DMS 273 treated with DMSO at 0.1 percent for 48 hours (cell line): ENCODE measurements at places on chromosomes 5 and 9.

DNA sequence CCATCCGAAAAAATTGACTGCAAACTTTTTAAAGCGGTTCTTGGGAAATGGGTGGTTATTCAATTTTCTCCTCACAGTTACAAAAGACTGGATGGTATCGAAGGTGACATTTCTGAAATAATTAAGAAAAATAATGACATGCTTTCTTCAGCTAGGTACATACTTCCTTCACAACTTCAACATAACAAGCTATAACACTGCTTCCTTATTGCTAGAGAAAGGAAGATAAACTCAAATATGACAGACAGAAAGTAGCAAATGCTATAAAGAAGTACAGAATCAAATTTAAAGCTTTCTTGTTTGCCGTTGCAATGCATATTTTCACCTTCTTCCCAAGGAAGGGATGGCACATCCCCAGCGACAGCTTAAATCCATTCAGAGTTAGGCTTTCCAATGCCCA, 93.5 kb upstream of the EFNA5 start:
- no peak for DNase-seq

GRCh38 chr9:13047827-13048587, 231.5 kb downstream of the MPDZ start:
- peak; percentile 44 for DNase-seq

GRCh38 chr9:135555910-135556309, 5.6 kb upstream of the PAEP start:
- no peak for DNase-seq

- DNase-seq, result no peak
Observed at GRCh38 chr5:115962565-115963402, 509 bp downstream of the LVRN start.

- DNase-seq, result no peak
Observed at GRCh38 chr5:107630184-107630583, 40.6 kb downstream of the EFNA5 start.

DNA sequence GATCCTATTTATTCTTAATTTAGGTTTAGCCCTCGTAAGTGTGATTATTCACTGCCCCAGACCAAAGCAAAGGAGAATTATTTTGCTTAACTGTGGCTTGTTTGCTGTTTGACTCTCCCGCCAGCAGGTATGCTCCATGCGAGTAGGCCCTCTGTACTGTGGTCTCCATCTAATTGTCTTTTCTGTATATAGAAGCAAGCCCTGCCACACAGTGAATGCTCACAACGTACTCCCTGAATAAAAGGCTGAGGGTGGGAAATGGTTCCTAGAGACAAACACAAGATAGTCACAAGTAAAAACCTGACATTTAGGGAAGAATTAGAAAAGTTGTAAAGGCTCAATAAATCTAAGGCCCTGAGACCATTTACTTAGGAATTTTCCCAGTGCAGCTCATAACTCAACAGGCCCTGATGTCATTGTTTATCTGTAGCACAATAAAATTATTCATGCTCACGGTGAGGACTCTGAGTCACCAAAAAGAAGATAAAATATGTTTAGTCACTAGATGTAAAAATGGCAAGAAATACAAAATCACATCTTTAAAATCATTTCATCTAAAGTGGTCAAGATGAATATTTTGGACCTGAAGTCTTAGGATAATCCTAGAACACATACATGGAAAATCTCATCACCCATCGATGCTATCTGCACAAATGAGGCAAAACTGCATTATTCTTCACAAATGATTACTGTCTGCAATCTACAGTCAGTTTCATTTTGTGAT, 473.2 kb downstream of the ENC1 start:
- DNase-seq, result no peak

- no peak for DNase-seq
Observed at GRCh38 chr9:32350682-32351081, 33.8 kb upstream of the ACO1 start.

DNA sequence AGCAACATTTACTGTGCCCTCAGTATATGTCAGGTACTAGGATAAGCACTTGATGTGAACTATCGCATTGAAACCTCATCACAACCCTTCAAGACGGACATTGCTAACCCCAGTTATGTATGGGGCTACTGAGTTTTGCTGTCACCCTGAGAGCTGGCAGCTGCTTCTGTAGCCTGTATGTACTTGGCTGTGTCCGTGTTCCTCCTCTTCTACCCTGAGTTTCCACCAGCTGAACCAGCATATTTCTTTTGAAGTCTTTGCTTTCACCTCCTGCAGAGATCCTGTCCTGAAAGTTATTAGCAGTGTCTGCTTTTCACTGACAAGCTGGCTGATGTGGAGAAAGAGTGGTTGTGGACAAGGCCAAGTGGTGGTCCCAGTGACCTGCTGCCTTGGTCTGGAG, 63.3 kb downstream of the ADGRV1 start:
- DNase-seq, result no peak

GRCh38 chr9:23621188-23621587, 204.9 kb downstream of the ELAVL2 start:
- DNase-seq, result no peak

DNA sequence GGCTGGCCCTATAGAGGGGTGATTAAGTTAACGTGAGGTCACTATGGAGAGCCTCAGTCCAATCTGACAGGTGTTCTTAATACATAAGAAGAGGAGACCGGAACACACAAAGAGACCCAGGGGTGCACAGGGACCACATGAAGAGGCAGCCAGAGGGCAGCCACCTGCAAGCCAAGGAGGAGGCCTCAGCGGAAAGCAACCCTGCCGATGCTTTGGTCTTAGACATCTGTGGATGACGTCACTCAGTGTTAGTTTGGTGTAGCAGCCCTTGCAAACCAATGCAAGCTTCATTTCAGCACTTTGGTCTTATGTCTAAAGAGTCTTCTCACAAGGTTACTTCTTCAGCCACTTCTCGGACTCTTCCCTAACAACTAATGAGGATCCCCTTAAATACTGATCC, 47.6 kb upstream of the GRHPR start:
- no peak for DNase-seq

DNA sequence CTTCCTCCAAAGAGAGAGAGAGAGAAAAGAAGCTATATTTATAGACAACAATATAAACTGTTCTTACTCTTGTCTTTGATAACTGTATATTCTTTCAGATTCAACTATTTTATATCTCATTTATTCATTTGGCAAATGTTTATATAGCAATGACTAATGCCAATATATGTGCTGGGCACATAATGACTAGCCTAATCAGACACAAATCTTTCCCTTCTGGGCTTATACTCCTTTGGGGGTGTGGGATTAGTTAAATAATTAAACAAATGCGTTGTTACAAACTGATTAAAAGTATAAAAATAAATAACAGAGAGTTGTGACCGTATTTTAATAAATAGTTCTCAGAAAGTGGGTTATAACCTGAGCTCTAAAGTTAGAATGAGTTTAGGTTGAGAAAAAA, 4.0 kb downstream of the SPINK14 start:
- DNase-seq, result no peak

DNA sequence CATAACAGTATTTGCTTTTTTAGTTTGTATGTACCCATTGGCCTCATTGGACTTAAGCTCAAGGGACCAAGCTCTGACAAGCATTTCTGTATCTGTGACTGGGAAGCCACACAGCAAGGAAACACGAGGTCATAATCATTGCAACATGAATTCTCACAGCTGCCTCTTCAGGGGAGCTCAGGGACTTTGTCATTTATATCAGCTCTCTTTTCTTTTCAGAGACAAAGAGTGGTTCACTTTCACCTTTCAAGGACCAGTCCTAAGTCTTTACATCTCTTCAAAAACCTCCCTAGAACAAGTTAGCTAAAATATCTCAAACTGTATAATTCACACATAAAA, 58.6 kb downstream of the ADAMTS12 start:
- no peak for DNase-seq

- no peak for DNase-seq
Observed at GRCh38 chr5:59189472-59190244, 606.8 kb downstream of the RAB3C start.

GRCh38 chr5:41877408-41877807, 7.2 kb upstream of the OXCT1 start:
- no peak for DNase-seq

DNA sequence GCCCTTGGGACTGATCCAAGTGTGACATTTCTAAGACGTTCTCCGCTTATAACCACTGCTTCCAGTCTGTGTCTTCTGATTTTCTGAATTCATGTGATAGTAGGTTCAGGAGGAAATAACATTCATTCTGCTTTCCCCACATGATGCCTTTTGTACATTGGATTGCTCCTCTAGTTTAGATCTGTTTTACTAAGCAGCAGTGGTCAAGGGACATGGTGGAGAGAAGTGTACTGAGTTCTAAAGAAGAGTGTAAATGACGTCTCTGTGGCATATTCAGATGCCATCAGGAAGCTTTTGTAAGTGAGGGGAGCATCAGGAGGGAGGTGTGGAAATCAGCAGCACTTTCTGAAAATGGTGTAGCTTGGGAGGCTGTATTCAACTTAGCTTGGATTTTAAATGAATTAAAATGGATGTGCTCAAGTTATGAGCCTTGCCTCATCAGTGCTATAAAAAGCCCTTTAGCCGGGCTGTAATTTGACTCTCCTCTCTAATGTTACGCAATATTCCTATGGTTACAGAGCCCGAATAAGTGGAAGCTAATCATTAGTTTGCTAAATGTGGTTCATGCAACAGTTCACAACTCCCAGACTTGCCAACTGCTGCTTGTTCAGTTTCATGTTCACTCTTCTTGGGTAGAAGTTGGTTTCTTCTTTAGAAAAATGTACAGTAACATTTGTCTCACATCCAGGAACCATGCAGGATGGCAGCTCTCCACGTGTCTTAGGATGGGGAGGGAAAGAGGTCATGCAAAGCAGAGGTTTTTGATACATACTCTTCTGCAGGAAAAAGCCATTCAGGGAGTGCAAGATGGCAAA, 281.3 kb downstream of the ARHGAP26 start:
- DNase-seq, result peak; percentile 55

DNA sequence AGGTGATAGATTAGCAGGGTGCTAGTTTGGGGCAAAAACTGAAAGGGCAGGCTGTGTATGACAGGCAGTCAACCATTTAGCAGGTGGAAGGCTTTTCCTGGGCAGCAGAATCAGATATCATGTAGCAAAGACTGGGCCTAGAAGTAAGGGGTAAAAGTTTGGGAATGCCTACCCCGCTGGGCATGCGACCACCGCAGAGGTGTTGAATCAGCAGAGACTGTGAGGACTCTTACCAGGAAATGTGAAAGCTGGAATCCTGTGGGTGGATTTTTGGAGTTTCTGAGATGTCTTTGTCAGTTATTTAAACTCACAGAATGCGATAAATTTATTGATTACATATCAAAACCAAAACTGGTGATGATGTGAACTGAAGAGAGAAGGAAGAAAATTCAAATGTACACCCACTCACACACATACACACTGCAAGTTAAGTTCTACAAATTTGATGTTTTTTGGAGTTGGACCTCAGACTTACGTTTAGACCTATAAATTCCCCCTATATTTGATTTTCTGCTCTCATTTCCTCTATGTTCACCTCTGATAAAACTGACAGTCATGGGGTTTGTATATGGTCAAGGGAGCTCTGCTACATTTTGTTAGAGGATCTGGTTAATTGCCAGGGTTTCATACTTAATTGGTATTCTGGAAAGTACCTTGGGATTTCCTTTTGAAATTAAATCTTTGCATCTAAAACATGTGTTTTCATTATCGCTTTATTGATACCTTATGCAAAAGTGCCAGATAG, 333.6 kb downstream of the CSNK1G3 start:
- no peak for DNase-seq

- DNase-seq, result no peak
Observed at GRCh38 chr5:111929867-111930266, 172.9 kb upstream of the NREP start.

GRCh38 chr5:126777257-126777974, 480 bp downstream of the LMNB1 start:
- peak; percentile 23 for DNase-seq

DNA sequence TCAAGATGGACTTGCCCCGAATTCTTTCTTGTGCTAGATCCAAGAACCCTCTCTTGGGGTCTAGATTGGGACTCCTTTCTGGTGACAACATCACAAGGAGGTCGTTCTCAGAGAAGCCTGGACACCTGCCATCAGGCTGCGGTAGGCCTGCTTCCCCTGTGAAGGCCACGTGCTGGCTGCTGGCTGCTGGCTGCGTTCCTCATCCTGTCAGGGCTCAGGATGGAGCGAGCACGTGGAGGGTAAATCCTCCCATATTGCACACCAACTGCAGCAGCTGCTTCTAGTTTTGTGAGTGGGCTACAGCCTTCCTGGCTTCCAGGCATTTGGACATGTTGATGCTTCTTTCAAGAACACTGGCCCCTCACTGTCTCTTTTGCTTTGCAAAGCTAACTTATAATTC, 95.6 kb downstream of the HSPA4 start:
- DNase-seq, result no peak

GRCh38 chr5:37197340-37198050, 51.7 kb downstream of the CPLANE1 start:
- no peak for DNase-seq

- DNase-seq, result no peak
Observed at GRCh38 chr9:134521817-134522501, 119.6 kb upstream of the COL5A1 start.

DNA sequence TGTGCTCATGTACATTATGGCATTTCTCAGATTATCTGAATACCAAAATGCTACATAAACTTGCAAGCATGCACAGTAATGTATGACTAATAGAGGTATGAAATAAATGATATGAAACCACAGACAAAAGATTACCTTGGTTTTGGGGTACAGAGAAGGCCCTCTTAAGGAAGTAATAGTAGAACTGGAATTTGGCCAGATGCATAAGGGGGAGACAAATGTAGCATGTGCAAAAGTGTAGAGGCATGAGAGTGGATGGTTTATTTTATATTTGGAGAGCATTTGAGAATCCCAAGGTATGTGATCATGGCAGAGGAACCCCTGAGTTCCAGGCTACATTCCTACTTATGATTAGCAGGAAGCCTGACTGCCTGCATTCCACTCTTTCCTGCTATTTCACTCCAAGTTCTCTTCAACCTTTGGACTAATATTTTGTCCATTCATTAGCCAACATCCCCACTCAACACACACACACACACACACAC, 74.2 kb downstream of the MAMDC2 start:
- DNase-seq, result no peak

- DNase-seq, result no peak
Observed at GRCh38 chr5:132425009-132425937, 55.8 kb downstream of the SLC22A5 start.

GRCh38 chr5:77795846-77796245, 19.7 kb upstream of the TBCA start:
- DNase-seq, result no peak

- DNase-seq, result no peak
Observed at GRCh38 chr9:129725795-129726251, 27.0 kb downstream of the PTGES start.

DNA sequence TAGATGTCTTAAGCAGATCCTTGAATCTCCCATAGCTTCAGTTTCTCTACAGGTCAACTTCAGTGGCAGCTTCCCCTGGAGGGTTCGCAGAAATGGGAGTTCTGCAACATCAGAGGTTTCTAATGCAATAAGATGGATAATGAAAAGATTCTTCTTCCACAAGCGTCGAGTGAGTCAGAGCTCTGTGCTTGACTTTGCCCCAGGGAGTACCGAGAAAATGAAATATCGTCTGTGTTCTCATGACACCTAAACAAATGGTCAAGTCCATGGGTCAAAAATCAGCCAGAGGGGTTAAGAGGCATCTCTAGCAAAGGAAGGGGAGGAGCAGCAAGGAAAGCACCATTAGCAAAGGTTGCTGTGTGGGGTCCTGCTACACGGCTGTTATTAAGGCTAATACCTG, 3.2 kb upstream of the ADRA1B start:
- no peak for DNase-seq

GRCh38 chr5:21672911-21673310, 1180.2 kb downstream of the CDH12 start:
- DNase-seq, result no peak
